ENCODE measurements at places on chromosomes 12 and 14. TPM values are rescaled to one million over a fixed set of nuclear protein-coding genes. Genes with fewer than 3 reads are reported as not detected.

GRCh38 chr12:25463005-25463404 is 90.1 kb downstream of the LMNTD1 start:
- H3K36me3 ChIP-seq, result peaks cover 2% of the 10 kb centered on the region
- no peak overlapping the region for H3K27ac ChIP-seq
- H3K27me3 ChIP-seq, result no peaks in the 10 kb centered on the region
- DNase-seq, result no peak

POTEG gene
- not detected for total RNA-seq

- no peak overlapping the region for H3K27ac ChIP-seq
- no peak overlapping the region for H3K4me3 ChIP-seq
Observed at GRCh38 chr14:78090864-78091263, 79.3 kb upstream of the NRXN3 start.

DNA sequence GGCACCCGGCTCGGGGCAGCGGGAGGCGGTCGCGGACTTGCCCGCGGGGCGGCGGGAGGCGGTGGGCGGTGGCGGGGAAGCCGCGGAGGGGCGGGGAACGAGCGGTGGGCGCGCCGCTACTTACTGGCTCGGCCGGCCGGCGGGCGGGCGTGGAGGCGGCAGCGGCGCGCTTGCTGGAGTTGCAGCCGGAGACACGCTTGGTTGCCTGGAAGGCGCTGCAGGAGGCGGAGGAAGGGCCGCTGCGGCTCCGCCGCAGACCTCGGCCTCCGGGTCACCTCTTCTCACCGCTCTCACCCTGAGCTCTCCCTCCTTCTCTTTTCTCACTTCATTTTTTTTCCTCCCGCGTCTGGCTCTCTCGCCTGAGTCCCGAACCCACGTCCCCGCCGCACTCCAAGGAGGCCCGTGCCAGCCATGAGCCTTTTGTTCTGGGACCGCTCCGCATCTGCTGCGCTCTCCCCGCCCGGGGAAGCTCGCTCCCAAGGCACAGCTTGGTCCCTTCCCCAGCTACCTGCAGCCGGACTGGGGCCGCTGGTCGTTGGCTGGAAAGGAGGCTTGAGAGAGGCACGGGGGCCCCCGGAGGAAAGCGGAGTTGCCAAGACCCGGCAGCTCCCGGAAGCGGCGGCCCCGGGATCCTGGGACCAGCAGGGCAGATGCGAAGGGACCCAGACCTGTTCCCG is 592 bp upstream of the KCNK10 start:
- H3K27ac ChIP-seq, result no peak overlapping the region
- peak; percentile 41 for DNase-seq
- H3K36me3 ChIP-seq, result no peaks in the 10 kb centered on the region
- H3K27me3 ChIP-seq, result peaks cover 50% of the 10 kb centered on the region
- H3K4me3 ChIP-seq, result peak overlapping the region; percentile 78
- H3K4me1 ChIP-seq, result peaks cover 4% of the 10 kb centered on the region

DNA sequence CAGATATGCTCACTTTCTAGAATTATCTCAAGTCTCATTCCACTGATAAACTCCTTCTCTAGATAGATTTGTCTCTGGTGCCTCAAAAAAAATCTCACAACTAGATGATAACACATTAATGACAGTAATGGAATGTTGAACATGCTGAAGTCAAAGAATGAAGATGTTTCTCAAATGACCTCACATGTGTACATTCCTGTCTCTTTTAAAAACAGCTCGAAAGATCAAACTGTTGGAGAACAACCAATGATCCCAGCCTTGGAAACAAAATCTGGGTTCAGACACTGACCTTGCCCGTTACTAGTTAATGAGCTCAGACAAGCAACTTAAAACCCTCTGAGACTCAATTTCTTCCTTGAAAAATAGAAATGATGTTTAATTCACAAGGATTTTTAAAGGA is 44.7 kb upstream of the KCNJ8 start:
- DNase-seq, result no peak
- no peaks in the 10 kb centered on the region for H3K27me3 ChIP-seq
- H3K27ac ChIP-seq, result peak overlapping the region; percentile 28
- H3K4me3 ChIP-seq, result no peak overlapping the region
- no peaks in the 10 kb centered on the region for H3K36me3 ChIP-seq

DNA sequence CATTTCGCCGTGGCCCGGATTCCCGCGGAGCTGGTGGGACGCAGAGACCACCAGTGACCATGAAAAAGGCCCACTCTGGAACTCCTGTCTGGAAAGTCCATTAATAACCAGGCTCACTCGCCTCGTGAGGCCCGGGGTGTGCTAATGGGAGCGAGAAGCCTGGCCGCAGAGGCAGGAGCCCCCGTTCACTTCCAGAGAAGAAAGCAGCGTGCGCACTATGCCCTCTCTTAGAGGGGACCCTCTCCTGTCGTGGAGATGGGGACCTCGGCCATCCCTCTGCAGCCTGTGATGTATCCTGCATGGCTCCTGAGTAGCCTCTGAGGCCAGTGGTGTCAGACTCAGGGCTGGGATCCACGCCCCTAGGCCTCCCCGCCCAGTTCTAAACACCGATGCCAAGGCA is 134.1 kb upstream of the VRK1 start:
- no peak for DNase-seq
- H3K27me3 ChIP-seq, result peaks cover 20% of the 10 kb centered on the region
- peaks cover 33% of the 10 kb centered on the region for H3K4me1 ChIP-seq

DNA sequence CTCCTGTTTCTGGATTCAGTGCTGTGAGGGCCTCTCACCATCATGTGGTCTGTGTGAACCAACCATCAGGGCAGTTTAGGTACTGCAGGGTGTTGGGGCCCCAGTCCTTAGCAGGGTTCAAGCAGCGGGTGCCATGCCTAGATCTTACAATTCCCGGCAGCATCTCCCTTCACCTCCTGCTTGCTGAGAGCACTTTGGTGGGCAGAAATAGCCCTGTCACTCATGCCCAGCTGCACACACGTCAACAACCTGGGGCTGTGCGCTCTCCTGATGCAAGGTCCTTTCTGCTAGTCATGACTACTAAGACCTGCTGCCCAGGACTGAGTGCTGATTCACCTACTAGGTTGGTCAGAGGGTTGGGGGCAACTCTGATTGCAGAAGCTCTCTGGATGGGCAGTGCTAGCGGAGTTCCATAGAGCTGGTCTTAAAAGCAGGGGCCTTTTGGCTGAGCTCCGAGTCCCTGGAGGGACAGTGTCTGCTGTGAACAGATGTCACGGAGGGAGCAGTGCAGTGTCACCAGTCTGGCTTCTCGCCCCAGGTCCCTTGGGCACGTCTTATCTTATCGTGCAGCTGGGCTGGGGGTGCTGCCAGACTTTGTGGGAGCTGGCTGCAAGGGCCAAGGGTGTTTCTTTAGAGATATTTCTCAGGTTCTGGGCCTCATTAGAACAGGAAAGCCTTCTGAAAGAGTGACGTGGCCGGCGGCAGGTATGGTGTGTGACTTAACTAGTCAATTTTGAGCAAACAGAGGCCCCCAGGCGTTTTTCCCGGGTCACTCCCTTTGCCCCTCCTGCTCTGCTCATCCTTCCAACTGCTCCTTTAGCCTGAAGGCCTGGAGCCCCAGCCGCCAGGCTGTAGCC is 71.8 kb downstream of the NINJ2 start:
- H3K4me1 ChIP-seq, result peaks cover 15% of the 10 kb centered on the region
- H3K4me3 ChIP-seq, result no peak overlapping the region
- no peak for DNase-seq
- peaks cover 2% of the 10 kb centered on the region for H3K36me3 ChIP-seq
- no peak overlapping the region for H3K27ac ChIP-seq
